Fibroblast of the conjunctiva (primary cell): ENCODE measurements at places on chromosomes 7 and 10.

- DNase-seq: no peak
Measured at GRCh38 chr7:99976626-99977025, 795 bp upstream of the AZGP1 start.

DNA sequence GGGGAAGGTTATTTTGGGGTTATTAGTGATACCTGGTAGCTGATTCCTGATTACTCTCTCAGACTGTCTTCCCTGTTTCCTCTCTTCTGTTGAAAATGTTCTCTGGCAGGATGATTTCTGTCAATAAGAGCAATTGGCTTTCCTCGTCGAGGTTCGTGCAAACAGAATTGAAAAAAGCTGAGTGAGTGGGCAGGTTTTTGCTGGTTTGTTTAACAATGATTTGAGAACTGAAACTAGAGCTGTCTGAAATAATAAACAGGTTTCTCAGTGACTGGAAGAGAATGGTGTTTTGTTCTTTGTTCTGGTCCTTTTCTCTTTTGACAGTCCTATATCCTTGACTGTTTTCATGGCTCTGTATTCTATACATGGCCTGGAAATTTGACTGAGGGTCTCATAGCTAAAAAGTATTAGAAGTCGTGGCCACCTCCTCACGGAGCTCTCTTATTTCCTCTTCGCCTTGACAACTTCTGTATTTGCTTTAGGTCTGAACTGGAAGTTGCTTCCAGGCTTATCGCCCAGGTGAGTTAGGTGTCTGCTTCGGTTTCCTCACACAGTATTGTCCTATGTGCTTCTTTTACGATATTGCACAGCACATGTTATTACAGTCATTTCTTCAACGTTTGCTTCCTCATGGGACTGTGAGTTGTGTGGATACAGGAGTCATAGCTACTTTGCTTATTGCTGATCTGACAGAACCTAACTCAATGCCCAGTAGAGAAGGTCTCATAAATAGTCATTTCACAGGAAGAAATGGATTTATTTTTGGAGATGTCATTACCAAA lies 403.6 kb downstream of the NRG3 start:
- no peak for DNase-seq

- no peak for DNase-seq
Measured at GRCh38 chr10:90041585-90041984, 340.2 kb downstream of the KIF20B start.

DNA sequence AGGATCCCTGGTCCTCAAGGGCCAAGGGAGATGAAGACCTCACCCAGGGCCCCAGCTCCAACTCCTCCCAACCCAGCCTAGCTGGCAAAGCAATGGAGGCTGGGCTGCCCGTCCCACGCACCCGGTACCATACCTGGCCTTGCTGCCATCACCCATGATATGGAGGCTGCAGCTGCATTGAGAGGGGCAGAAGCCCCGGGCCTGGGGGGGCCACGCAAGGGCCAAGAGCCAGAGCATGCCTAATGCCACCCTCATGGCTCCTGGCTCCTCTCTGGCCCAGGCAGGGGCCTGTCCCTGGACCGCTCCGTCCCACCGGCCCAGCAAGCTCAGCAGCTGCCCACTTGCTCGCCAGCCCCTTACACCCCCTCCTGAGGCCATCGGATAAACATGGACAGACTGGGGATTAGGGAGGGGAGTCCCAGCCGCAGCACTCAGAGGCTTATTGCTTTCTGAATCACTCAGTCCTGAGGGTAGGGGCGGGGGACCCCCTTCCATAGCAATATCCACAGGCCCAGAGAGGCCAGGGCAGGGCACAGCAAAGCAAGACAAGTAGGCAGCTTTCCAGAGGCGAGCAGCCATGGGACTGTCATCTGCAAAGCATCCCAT lies at the start of gene LRIT1:
TSS of gene LRIT1 (minus strand) at position 362 of the 606 bp plus-strand sequence. CDS start at position 255, 107 bp downstream.
- no peak for DNase-seq

DNA sequence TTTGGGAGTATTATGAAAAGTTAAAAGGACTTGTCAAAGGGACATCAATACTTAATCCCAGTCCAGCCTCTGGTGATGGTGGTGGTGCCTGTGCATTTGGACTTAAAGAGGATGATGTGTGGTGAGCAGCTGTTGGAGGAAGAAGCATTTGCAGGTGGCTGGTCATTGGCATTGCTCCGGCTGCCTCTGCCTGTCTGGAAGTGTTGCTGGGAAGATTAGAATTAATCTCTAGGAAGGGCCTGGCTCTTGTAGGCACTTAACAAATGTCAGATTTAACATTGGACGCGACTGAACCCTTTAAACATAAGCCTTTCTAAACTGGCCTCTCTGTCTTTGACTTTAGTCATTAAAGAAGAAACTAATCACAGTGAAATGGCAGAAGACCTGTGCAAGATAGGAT lies 58.8 kb downstream of the FIGNL1 start:
- no peak for DNase-seq

- peak; percentile 51 for DNase-seq
Measured at GRCh38 chr10:24456322-24456721, 247.4 kb downstream of the KIAA1217 start.

DNA sequence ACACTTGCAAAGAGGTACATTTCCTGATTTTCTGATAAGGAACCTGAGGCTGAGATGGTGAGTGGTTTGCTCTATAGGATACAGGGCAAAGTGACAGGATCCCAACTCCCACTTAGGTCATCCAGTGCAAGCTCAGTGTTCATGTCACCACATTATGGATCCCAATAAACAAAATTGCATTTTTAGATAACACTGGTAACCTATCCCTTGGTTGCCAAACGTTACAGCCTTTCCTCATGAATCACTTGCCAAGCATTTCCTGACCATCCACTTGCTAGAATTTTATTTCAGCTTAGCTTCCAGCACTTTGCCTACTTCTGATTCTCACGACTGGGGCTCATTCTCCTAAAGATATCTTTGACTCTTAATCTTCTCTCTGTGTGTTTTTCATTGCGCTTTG lies 131.4 kb upstream of the ODAD2 start:
- DNase-seq: no peak

DNA sequence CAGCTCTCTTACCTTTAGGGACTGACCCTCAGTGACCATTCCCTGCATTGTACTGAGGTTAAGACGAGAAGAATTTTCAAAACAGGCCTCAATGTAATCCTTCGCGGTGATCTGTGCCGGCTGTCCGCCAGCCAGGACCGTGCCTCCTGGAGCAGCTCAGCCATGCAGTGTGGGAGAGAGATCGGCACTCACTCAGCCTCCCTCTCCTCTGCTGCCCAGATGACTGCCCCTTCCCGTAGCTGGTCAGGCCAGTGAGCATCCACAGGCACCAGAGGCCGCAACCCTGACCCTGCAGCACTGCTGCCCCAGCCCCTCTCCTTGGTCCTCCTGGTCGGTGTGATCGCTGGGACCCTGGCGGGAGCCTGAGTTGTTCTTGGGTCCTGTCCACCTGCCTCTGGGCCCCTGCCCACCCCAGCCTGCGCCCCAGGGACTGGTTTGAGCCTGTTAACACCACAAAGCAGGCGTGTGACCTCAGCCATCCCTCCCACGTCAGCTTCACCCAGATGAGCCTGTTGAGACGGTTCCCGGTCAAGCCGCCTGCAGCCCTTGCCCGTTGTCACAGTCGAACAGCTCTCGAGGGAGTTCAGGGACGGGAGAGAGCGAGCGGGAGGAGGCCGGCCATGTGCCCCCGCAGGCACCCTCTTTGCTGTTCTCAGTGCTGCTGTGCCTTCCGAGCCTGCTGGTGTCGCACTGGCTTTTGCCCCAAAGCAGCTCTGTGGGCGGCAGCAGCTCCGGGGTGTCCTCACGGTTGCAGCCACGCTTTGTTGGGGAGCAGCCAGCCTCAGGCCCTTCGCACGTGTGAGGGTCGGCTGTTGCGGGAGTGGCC lies 37.2 kb downstream of the NKX6-2 start:
- no peak for DNase-seq

- no peak for DNase-seq
Measured at GRCh38 chr7:22288202-22288601, 68.8 kb downstream of the RAPGEF5 start.

DNA sequence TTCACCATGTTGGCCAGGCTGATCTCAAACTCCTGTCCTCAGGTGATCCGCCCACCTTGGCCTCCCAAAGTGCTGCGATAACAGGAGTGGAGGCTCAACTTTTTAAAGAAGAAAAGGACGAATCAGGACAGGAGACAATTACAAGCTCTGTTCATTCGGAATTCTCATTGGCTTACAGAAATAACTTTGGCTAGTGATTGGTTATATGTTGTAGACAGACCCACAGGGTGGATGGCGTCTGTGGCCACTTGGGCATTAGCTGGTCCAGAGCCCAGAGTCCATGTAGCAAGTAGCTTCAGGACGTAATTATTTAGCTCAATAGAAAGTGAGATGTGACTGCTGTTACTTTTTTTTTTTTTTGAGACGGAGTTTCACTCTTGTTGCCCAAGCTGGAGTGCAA lies 160.5 kb upstream of the TNRC18 start:
- DNase-seq: no peak

- DNase-seq: peak; percentile 35
Measured at GRCh38 chr7:80724249-80724871, 85.9 kb downstream of the CD36 start.

GRCh38 chr10:133123050-133123745 lies 35.5 kb downstream of the ADGRA1 start:
- DNase-seq: no peak

- DNase-seq: no peak
Measured at GRCh38 chr7:105245398-105246114, 143.2 kb downstream of the SRPK2 start.

DNA sequence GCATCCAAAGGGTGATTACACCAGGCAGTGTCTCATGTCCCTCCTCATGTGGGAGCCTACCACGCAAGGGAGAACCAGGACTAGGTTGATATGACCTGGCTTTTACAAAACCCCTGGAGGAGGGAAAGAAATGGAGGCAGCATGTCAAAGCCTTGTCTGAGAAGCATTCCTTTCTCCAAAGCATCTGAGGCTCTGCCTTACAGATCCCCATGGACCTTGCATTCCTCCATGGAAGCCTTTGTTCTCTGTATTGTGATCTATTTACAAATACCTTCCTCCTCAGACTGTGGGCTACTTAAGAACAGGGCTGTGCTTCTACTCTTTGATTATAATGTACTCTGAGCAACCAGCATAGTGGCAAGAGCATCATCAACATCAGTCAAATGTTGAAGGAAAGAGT lies 197.0 kb downstream of the PLXNA4 start:
- DNase-seq: no peak

- no peak for DNase-seq
Measured at GRCh38 chr10:28135258-28135657, 136.4 kb upstream of the ODAD2 start.

GRCh38 chr7:158489462-158490155 lies 98.0 kb downstream of the PTPRN2 start:
- DNase-seq: no peak
